K562 (cell line): ENCODE measurements at places on chromosomes 6 and 20.

DNA sequence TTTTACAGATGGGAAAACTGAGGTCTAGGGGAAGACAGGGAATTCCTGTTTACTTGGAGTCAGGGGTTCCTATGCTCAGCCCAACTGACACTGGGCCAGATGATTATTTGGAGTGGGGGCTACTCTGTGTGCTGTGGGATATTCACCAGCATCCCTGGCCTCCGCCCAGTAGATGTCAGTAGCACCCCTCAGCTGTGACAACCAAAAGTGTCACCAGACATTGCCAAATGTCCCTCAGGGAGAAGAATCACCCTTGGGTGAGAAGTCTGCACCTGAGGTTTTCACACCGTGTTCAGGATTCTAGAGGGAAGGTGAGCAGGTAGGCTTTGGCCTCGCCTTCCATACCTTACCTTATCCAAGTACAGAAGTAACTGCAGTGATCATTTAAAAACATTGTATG lies 27.6 kb downstream of the CDH26 start:
- DNase-seq = peak; percentile 13

DNA sequence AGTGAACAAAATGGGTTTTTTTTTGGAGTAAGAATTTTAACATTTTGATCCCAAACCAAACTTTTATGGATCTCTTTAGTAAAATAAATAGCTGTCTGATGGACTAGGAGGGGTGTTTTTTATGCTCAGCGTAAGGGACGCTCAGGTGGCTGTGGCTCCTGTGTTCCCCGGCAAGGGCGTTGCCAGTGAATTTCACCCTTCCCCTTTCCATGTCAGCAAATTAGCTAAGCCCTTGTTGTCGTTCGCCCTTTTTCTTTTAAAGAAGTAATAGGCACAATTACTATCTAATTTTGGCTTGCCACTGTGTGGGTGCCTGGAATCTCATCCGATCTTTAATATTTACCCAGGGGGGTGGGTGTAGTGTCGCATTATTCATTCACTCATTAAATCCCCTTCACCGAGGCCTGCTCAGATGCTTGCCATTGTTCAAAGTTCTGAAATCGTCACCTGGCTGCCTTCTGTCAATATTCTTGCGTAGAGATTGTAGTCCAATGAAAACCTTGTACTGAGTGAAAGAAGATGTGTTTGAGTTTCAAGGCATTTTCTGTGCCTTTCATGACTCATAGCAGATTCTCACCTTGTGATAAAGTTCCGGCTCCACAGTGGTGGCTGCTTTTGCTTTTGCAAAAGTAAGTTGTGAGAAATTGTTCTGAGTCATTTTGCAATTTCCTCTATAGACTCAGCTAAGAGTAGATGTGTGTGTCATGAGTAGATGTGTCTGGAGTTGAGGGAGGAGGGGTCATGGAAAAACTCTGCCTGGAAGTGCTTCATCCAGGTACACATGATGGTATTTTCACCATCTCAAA lies 40.0 kb upstream of the CLDN20 start:
- DNase-seq = no peak

GRCh38 chr20:5677389-5677788 lies 72.8 kb upstream of the SHLD1 start:
- DNase-seq = no peak

DNA sequence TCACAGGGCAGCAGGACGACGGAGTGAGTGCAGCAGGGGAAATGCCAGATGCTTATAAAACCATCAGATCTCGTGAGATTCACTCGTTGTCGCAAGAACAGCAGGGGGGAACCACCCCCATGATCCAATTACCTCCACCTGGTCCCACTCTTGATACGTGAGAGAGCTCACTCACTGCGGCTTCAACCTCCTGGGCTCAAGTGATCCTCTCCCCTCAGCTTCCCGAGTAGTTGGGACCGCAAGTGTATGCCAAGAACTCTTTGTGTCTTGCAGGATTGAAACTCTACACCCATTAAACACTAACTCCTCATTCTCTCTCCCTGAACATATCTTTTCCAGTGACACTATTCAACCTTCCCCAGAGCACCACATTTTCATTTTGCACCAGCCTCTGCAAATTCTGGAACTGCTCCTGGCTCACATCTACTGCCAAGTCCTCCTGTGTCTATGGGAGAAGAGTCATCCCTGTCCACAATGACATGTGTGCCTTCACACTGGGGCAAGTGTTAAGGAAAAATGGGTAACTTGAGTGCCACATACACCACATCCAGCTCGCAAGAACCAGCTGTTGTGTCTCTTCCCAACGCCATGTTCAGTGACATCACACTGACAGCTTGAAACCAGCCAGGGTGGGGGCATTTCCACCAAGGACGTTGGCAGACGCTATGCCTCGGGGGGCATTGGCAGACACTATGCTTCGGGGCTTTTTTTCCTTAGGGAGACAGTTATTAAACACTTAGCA lies 14.7 kb upstream of the TAF4 start:
- DNase-seq = no peak

GRCh38 chr6:19034986-19035385 lies 647.8 kb downstream of the RNF144B start:
- no peak for DNase-seq

DNA sequence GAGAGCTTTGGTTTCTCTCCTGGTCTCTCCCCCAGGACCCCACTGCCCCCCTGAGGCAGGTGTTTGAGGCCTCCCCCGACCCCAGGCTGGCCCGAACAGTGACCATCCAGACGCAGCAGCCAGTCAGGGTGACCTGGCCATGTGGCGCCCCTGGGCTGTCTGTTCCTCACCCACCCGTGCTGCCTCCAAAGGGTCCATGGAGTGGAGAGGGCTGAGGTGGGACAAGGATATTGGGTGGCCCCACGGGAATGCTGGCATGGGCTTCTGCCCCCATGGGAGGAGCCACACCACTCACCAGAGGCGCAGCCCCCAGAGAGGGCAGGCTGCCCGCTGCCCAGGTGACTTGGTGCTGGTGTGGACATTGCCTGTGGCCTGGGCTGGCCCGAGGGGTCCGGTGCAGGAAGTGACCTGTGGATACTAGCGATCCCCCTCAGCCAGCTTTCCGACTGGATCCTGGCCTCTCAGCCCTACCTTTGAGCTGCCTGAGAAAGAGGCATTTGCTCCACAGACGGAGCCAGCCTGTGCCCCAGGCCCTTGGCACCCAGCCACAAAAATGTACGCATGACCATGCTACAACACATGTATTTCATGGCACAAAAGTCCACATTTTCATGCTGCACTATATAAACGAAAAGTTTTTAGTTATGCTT lies 50.8 kb downstream of the BCAS4 start:
- no peak for DNase-seq

DNA sequence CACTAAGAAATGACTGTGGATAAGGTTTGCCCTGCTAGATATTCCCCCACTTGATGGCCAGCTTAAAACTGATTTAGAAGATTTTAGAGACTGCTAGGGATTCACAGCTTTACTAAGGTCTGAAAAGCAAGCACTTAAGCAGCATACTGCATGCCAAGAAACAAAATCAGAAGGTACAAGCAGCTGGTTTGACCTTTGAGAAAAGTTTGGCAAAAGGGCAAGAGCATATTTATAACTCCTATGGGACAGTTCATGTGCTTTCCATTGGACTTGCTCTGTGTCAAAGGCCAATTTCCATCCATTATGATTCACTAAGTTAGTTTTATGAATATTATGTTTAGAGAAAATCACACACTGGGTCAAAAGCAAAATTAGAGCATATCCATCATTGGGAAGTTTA lies 402.8 kb downstream of the PKHD1 start:
- no peak for DNase-seq

DNA sequence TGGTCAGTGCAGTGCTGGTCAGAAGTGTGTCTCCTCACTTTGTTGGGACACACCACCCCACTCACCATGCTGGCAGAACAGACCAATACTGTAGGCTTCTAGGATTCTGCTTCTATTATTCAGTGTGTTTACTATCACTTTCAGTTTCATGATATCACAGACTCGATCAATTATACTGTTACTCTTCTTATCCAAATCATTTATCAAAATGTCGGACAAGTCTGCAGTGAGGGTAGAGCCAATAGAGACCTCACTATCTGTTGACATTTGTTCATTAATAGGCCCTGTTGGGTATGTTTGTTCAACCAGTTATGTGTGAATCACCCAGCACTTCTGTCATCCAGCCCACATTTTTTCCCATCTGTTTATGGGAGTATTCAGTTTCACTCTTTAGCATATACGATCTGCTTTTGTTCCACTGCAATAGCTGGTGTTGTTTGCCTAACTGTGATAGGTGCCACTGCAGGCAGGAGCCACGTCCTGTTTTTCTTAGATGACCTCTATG lies 140.1 kb downstream of the NRN1 start:
- DNase-seq = no peak
